ENCODE measurements at places on chromosomes 5 and 9.

DNA sequence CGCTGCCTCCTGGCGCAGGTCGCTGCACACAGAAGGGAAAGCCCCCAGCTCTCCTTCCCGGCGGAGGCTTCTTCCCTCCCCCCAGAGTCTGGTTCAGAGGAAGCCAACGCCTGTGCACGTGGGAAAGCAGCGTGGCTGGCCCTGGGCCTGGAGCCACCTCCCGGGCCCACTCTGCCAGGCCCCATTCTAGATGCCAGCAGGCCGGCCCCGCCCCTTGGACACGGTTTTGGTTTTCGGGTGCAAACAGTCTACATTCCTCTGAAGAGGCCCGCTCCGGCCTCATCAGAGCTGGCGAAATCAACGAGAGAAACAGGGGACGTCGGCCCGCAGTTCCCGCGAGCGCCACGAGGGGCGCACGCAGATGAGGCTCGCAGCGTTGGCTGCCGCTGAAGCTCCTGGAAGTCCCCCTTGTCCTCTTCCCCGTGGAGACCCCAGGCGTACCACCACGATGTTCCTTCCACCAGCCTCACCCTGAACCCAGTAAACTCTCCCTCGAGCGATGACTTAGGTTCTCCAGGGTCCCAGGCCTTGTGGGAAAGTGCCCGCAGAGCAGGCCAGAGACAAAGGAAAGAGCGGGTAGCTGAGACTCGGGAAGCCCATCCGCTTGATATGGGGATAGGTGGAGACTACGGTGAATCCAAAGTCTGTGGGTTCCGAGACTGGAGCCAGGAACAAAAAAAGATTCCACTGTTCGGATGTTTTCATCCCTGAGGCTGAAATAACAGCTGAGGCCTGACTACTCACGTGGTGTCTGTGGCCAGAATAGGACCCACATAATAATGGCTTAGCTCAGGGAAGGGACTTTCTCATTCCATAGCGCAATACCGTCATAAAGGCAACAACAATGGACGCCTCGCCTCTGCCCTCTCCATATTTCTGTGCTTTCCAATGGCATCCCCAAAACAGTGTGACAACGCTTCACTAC, 64.2 kb downstream of the KLF4 start:
- peak; percentile 69 for DNase-seq

GRCh38 chr9:115264313-115264712, 146.4 kb upstream of the TNC start:
- no peak for DNase-seq

GRCh38 chr5:107486489-107486888, 184.2 kb downstream of the EFNA5 start:
- DNase-seq: peak; percentile 56

- no peak for DNase-seq
Observed at GRCh38 chr5:118863345-118863744, 125.0 kb downstream of the DTWD2 start.

Data from activated T-cell treated with anti-CD3 and anti-CD28 coated beads, Interleukin-2, amount 50 U/mL, for 72 hours (primary cell).